ENCODE measurements at places on chromosomes 13 and 19.
A peak's percentile ranks its signal among the peaks of the same experiment; 100 is the strongest.

DNA sequence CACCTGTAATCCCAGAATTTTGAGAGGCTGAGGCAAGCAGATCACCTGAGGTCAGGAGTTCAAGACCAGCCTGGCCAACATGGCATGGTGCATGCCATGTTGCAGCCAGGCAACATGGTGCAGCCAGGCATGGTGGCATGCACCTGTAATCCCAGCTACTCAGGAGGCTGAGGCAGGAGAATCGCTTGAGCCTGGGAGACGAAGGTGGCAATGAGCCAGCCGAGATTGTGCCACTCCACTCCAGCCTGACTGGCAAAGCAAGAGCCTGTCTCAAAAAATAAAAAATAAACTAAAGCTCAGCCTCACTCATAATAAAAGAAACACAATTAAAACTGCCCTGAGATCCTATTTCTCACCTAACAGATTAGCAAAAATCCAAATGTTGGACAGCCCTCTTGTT, 49.7 kb upstream of the MAP3K10 start:
- DNase-seq = no peak

GRCh38 chr19:29702161-29702962, 12.7 kb downstream of the C19orf12 start:
- no peak for DNase-seq

DNA sequence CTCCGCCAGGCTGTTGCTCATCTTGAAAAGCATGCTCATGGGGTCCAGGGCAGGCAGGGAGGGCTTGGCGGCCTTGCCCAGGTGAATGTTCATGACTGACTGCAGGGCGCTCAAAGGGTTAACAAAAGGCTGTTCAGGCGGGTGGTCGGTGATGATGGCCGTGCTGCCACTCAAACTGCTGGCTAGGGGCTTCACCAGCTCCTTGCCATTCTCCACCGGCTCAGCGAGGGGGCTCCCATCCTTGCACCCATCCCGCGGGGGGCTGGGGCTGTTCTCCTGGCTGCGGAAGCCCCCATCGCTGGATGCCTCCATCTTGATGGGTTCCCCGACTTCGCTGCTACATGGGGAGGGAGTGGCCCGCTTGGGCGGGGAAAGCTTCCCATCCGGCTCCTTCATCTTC, 71.7 kb downstream of the TSHZ3 start:
- DNase-seq = no peak

- no peak for DNase-seq
These were observed 55.5 kb upstream of the URI1 start for GRCh38 chr19:29886586-29886985.

DNA sequence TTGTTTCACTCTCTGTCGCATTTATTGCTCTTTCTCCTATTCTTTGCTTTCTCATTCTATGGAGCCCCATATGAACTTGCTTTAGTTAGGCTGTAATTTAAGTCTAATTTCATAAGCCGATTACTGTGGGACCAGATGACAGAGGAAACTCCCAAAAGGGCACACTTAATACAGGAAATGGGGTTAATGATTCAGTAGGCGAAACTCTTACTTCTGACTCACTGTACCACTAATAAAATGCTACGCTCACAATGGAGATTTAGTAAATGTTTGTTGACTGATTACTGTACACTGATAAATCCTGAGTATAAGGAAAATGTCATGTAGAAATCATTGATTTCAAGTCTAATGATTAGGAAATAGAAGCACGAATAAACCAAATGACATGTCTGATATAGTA, 276.4 kb downstream of the KLF5 start:
- DNase-seq = peak; percentile 44

GRCh38 chr13:74710006-74710405, 575.8 kb upstream of the KLF12 start:
- DNase-seq = no peak

DNA sequence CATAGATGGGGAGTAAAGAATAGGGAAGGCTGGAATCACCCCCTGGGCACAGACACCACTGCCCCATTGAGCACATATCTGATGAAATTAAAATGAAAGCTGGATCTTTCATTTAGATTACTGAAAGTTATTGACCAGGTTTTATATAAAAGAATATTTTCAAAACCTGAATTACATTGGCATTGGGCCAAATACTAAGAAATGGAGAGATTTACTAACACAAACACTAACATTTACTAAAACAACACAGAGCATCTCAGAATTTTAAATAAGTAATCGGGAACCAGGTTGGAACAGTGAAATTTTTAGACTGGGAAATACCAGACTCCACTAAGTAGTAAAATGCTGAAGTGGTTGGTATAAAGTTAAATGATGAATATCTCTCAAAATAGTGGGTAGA, 88.9 kb downstream of the HS6ST3 start:
- DNase-seq = no peak

GRCh38 chr13:75774176-75774575, 138.0 kb downstream of the LMO7 start:
- DNase-seq = no peak

DNA sequence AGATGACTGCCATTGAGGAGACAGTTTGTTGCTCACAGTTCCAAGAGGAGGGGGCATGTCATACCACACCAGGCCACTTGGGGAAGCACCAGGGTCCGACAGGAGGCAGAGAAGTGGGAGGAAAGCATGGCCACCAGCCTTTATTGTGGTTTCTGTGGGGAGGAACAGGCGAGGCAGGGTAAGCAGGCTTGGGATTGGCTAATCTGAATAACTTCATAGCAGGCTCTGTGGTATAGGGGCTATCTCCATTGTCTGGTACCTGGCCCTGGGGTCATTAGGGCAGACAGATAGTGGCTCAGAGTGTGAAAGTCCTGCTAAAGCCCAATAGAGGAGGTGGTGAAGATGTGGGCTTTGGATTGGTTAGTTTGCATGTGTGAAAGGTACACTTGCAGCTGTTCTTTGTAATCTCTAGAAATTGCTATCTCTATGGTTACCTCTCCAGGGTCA, 35.5 kb downstream of the CBY2 start:
- DNase-seq = no peak

DNA sequence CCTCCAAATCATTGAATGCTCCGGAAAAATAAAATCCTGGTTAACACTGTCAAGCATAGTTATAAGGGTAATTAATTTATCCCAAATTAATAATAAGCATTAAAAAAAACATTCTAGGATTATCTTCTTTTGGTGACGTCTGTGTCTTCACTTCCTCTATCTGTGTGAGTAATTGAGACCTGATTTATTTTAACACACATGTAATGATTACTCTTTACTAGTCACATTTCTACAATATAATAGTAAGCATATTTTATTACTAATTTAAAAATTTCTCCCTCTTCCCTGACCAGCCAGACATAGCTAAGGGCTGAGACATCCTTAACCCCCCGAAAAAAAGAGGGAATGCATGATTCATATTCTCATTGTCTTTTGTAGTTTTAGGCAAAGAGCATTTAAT, 2.3 kb downstream of the FNDC3A start:
- DNase-seq = no peak

All from glomerular endothelial cell (primary cell).